EL (cell line): ENCODE measurements at places on chromosomes 4 and X.

- no peak for DNase-seq
Observed at GRCh38 chrX:135408794-135409193, 12.9 kb upstream of the SMIM10L2A start.

DNA sequence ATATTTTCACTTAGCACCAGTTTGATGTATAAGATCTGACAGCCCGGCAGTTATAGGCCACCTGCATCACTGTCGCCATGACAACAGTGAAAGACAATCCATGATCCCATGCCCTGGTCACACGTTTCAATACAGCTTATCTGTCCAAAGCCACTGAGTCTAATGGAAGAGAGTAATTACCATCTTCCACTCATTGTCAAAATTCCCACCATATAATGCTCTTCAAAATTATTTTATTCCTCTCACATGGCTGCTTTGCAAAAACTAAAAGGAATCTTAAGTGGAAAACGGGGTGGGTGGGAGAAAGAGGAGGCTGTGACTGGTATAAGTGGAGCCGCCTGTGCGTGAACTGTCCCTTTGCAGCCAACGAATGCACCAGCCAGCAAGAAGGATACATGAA is 44.2 kb downstream of the MAML3 start:
- DNase-seq, result no peak

- DNase-seq, result no peak
Observed at GRCh38 chr4:120314969-120315368, 248.3 kb upstream of the MAD2L1 start.

- DNase-seq, result no peak
Observed at GRCh38 chrX:39381422-39381821, 580.2 kb downstream of the MID1IP1 start.

DNA sequence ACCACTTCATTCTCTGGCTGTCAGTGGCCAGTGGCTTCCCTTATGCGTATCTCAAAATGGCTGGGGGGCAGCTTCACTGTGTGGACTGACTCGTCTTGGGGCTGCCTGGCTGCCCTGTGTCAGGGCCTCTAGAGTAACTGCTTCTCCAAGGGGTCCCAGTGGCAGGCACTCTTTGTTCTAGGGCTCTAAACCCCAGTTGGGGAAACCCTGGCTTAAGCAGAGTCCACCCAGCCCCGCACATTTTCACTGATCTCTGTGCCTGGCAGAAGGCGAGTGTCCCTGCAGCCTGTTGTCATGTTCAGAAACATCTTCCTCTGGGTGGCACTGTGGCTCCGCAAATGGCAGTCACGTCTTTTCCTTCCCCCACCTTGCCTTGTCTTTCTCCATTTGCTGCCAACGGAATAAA is 59.7 kb downstream of the NBDY start:
- no peak for DNase-seq

DNA sequence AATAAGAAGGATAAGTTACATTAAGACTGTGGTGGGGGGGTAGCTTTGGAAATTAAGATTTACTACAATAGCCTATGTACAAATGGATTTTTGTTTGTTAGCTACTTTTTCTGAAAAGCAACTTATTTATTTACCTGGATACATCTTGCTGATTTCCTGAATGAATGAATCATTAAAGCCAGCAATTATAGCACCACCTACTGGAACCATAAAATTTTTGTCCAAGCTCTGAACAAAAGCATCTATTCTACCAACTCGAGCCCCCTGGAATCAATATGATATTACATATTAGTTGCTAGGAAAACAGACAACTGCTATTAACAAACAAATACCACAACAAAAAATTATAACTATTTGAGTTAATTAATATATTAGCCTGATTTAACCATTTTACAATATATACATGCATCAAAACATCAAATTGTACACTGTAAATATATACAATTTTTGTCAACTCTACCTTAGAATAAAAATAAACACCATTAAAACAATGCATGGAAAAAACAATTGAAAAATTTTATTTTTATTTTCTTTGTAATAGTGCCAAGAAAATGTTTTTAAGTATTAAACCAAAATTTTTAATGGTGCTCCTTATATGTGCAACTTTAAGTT is 15.3 kb downstream of the SEPSECS start:
- DNase-seq, result peak; percentile 25

DNA sequence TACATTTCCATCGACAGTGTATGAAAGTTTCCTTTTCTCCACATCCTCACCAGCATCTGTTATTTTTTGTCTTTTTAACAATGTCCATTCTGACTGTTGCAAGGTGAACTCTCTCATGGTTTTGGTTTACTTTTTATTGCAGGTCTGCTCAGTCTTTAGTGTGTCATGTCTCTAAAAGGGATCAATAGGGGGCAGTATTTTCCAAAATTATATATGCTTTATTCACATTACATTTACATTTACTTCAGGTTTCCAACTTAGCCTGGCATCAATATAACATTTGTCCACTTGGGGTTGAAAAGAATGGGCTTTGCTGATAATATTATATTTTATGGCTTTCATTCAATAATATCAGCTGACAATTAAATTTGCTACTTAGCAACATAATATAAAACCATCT is 265.0 kb upstream of the SLITRK2 start:
- no peak for DNase-seq

DNA sequence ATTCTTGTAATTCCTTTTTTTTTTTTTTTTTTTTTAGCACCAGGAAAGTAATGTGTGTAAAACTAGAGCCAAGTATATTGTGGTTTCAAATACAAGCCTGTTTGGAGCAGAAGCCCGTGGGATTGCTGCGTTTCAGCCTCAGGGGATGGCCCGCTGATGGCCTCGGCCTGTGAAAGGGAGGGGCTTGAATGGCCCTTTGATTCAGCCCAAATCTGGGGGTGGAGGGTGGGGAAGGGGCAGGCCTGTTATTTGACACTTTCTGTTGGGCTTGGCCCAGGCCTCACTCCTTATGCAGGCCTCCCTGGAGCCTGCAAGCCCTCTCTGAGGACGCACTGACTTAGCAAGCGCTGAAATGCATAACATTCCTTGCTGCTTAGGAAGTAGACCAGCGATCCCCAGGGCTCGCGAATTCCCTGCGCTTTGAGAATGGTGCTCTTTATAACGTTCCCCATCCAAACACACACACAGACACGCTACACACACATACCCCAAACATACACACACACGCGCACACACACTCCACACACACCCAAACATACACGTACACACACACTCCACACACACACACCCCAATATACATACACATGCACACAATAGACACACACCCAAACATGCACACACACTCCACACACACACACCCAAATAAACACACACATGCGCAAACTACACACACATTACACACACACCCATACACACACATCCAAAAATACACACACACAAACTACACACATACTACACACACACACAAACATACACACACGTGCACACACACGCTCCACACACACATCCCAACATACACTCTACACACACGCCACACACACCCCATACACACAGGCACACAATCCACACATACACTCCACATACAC is 29.6 kb downstream of the TLR10 start:
- peak; percentile 98 for DNase-seq

- peak; percentile 31 for DNase-seq
Observed at GRCh38 chr4:120801137-120801758, 121.3 kb downstream of the PRDM5 start.
